Stimulated activated CD4-positive, alpha-beta T cell treated with anti-CD3 and anti-CD28 coated beads, Interleukin-2, amount 100 ng/mL, for 48 hours (primary cell): ENCODE measurements at places on chromosomes 3 and 15.

DNA sequence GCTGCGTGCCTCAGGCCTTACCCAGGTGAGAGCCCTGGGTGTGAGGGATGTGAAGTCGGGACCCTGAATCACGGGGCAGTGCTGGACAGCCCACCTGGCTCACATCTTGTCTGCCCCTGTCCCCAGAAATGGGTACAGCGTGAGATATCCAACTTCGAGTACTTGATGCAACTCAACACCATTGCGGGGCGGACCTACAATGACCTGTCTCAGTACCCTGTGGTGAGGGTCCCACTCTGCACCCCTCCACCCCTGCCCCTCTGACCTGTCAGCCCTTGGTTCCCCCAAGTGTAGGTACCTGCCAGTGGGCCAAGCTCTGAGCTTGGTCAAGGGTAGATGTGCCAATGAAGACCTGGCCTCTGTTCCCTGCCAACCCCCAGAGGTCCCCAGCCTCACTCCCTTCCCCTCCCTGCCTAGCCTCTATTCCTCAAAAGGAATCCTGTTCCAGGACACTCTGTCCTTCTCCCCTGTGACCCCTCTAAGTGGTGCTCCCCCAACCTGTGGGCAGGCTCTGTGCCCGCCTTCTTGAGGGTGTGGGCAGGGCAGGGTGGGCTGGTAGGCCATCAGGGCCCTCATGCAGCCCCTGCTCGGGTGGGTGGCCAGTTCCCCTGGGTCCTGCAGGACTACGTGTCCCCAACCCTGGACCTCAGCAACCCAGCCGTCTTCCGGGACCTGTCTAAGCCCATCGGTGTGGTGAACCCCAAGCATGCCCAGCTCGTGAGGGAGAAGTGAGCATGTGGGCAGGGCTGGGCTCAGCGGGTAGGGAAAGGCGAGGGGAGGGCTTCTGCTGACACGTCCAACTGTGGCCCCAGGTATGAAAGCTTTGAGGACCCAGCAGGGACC is 25.1 kb downstream of the NBEAL2 start:
- no peak for DNase-seq

DNA sequence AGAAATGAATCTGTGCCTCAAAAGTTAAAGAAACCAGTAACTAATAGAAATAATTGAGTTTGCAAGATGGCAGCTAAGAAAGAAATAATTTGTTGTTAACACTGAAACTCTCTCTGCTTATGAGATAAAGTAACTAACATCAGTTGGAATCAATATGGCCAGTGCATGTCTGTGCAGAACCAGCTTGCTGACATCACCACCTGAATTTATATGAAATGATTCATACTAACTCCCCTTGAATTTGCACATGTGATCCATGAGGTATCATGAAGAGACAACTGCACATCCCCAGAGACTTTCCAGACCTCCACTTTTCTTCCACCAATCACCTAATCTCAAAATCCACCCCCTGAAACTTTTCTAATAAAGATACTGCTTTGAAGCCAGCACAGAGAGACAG is 10.3 kb upstream of the SLC25A38 start:
- no peak for DNase-seq

DNA sequence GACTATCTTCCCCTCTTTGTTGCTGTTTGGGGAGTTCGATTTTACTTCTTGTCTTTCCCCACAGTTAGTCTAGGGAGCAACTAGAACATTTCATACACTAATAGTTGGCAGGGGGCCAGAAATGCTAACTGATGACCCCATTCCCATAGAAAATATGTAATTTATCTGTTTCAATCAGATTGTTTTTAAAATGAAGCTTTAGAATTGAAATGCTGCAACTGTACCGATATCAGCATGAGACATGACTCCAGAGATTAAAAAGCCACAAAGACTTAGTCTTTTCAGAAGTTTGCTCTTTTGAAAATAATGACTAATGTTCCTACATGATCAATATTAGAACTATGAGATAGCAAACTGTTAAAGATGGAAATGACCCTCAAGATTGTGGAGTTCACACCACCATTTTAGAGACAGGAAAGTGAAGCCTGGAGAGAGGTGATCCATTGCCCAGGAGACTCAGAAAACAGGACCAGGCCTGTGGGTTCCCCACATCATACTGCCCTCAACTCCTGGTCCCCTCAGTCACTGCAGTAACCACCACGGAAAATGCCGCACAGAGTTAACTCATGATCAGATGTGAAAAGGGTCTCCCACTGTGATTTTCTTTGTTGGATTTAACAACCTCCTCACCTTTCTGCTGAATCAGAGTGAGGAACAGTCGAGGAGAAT is 130.3 kb downstream of the CHDH start:
- DNase-seq: no peak

DNA sequence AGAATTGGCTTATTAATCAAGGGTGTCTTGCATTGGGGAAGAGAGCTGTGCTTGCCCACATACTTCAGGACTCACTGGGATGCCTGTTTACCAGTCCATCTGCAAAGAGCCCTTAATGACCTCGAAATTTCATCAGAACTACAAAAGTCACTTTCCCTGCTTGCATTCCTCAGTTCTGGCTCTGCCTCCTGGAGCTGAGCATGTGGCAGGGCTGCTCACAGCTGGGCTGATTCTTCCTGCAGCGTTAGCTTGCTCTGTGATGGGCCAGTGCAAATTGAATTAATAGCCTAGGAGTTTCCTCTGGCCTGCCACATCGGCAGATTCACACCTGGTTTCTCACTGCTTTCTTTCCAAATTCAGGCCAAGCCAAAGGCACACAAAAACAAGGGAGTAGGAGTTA is 108.9 kb downstream of the DUT start:
- DNase-seq: no peak

DNA sequence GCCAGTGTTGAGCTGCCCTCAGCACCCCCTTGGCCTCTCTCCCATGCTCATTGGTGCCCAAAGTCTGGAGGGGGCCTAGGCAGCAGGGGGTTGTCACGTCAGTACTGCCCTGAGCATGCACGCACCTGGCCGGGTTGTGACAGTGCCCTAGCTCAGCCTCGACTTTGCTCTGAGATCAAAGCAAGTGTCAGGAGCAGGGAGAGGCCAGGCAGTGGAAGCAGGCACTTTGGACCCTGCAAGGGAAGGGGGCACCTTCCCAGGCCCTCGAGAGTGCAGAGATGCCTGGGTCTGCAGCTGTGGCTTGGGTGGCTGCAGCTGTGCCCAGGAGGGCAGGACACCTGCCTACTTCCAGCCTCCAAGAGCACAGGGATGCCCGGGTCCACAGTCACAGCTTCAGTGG is 561.3 kb downstream of the NLGN1 start:
- no peak for DNase-seq

DNA sequence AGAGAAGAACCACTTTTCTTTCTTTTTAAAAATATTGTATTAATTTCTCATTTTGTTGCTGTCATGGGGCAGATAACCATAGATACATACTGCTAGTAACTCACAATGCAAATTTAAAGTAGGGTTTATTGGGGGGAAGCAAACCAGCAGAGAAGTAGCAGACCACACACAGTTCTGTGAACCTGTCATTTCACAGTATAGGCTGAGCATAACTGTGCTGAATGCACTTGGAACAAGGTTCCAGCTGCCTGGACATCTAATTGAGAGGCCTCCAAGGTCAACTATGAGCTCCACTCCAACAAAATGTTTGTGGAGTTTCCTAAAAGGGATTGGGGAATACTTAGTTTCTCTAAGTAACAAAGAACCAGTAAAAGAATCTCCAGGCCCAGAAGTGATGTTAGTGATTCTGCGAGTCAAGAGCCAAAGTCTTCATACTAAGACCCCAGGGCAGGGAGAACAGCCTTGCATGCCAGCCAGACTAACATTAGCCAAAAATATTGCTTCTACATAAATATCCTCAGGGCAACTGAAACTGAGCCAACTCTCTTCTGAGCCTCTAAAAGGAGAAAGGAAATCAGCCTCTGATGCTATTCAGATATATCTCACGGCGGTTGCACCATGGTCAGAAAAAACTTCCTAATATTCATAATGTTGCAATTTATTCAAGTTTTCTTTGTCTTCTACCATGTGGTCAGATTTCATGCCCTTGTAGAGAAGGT is 856.4 kb upstream of the ALCAM start:
- no peak for DNase-seq

DNA sequence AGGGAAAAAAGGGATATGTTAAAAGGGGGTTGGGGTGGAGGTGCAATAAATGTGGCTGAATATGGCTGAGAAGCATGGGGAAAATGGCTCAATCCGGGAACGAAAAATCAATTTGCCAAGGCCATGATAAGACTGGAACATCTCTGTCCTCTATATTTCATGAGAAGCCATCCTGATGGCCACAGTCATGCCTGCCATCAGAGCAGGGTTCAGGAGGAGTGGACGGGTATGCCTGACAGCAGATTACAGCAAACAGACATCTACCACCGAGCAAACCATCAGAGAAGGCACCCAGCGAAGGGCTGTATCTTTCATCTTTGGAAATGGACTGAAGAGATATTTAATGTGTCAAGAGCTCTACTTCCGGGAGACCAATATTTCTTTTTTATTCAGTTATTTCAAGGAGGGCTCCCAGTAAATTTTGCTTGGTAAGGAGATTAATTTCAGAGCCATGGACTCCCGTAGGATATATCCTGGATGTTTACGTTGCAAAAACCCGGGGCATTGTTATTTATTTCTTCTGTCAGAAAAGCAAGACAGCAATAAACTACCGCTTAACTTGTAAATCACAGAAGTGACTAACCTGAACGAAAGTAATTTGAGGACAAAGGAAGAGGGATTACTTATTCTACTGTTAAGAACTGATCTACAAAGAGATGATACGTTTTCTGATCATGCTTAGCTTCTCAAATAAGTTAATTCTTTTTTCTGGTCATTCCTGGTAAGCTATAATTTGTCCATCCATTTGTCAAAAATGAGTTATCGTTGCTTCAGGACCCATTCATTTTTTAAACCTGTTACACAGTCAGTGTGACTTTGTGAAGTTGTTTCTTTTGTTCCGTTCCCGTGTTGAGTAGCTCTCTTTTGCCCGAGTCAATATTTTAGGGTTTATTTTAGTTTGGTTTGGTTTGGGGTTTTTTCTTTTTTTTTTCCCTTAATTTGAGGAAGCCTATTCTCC is 80.6 kb upstream of the CHD2 start:
- no peak for DNase-seq

GRCh38 chr15:79989682-79990081 is 18.7 kb upstream of the BCL2A1 start:
- no peak for DNase-seq

DNA sequence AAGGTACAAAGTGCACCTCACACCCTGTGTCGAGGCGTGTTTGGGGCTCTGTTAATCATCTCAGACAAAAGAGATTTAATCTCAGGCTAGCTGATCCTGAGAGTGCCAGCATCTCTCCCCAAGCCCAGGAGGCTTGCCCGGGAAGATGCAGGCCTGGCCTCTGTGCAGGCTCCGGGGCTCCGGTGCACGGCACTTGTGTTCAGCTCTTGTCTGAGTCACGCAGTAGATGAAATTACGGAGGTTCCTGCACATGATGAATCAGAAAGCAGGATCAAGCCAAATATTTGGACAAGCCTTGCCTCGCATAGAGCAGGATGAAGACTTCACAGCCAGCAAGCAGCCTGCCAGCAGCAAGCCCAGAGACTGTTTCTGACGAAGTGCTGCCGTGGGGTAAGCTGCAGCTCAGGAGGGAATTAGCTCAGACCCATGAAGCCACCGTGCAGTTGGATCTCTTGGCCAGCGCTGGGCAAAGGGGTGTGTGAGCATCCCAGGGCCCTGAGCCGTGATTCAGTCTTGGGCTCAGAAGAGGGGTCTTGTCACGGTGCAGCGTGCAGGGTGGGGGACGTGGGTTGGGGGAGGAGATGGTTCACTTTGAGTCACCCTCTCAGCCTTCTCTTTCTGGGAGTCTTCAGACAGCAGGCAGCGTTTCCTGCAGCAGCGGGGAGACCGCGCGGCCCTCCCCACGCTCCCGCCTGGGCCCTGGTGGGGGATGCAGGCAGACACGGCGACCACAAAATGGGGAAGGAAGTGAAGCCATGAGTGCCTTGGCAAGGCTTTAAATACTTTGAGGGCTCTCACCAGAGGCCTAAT is 89.2 kb upstream of the MEF2A start:
- DNase-seq: peak; percentile 15

DNA sequence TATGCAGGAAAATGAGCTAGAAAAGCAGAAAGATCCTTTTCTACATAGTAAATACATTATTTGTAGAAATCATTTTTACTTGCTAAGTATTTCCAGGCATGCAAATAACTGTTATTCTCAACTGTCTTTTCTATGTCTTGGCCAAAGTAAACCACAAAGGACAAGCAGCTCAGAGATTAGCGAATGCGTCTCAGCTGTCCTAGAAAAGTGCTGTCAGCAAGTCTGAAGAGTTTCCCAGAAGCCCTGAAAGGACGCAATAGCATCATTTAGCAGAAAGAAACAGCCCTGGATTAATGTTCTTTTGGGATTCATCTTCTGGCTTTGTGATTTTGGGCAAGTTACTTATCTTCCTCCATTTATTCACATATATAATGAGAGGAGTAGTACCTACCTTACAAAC is 100.3 kb downstream of the ZIC1 start:
- no peak for DNase-seq

DNA sequence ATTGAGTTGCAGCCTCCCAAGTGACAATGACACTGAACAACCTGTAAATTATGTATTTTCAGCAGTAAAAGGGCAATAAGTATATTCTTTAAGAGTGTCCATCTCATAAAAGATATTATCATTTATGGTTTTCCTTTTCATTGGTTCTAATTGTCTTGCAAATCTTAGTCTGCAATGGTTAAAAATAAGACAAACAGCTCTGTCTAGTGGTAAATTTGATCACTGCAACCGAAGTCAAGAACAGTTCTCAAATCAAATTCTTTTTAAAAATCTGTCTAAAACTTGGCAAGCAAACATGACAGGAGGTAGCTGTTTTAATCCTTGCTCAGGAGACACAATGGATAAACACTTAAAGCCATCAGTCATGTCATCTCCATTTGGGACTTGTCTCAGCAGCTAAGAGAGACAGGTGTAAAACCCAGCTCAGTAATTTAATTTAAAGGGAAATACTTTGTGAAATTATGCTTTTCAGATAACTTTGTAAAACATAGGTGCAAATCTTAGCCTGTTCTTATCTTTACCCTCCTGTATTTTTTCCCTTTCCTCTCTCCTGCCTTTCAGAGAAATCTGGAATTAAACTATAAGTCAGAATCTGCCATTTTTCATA is 150.3 kb upstream of the ARHGEF26 start:
- no peak for DNase-seq

DNA sequence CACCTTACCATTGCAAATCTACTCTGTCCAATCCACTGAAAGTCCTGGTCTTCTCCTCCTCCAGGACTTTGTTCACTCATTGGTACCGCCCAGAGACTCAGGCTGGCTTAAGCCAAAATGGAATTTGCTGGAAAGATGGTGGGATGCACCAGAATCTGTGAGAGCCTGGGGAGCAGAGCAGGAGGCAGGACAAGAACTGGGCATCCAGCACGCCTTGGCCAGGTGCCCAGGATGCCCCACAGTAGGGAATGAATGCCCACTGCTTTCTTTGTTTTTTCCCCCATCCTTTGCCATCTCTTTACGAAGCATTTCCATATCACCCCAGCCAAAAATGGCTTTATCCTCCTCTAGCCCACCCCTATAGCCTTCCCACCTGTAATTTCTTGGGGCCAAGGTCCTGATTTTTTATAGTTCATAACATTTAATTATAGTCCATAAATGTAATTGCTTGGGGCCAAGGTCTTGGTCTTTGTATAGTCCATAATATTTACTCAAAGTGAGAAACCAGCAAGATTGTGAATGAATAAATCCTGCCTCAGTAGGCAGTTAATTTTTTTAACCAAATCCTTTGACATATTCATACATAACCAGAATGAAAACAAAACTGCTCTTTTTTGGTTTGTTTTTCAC is 23.3 kb upstream of the IREB2 start:
- no peak for DNase-seq

- no peak for DNase-seq
Observed at GRCh38 chr3:81249540-81250029, 511.9 kb downstream of the GBE1 start.

GRCh38 chr15:93048759-93049161 is 40.3 kb downstream of the RGMA start:
- DNase-seq: no peak
